ENCODE measurements at places on chromosomes 12 and 14.

- DNase-seq: no peak
Measured at GRCh38 chr14:100662879-100663760, 63.6 kb upstream of the DLK1 start.

GRCh38 chr12:25263594-25263993 is 12.9 kb upstream of the KRAS start:
- no peak for DNase-seq

GRCh38 chr12:27293463-27293862 is 39.2 kb upstream of the BMAL2 start:
- peak; percentile 30 for DNase-seq

DNA sequence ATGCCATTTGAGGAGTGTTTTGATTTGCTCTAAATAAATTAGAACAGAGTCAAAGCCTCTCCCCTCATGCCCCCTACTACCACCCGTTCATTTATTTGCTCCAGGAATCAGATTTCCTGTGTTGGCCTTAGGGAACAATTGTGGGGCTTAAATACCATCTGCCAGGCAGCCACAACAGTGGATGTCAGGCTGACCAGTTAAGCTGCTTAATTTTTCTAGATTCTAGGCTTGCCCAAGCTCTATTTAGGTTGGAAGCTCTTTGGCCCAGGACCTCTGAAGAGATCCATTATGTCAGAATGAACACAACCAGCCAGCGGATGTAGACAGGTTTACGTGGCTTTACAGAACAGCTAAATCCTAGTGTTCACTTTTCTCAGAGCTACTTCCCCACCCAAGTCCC is 1.0 kb upstream of the TIMELESS start:
- no peak for DNase-seq

GRCh38 chr14:64363265-64363846 is 24.8 kb upstream of the MTHFD1 start:
- no peak for DNase-seq

DNA sequence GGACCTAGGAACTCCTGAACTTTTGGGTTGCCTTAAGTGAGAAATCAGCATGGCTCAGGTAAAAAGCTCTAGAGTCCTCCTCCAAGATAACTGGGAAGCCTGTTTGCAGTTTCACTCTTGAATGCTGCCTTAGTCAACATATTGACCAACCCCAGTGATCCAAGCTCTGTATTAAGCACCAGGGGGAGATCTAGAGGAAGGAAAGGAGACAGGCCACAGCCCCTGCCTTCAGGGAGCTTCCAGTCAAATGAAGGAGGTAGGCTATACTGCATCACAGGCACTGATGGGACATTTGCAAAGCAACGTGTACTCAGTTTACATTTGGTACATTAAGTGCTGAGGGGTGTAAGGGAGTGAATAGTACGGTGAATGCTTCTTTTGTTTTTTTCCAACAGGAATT is 1.2 kb upstream of the CSAD start:
- DNase-seq: no peak

- DNase-seq: no peak
Measured at GRCh38 chr12:82430541-82431145, 72.3 kb downstream of the METTL25 start.

- no peak for DNase-seq
Measured at GRCh38 chr14:100644383-100644782, 57.2 kb upstream of the BEGAIN start.

DNA sequence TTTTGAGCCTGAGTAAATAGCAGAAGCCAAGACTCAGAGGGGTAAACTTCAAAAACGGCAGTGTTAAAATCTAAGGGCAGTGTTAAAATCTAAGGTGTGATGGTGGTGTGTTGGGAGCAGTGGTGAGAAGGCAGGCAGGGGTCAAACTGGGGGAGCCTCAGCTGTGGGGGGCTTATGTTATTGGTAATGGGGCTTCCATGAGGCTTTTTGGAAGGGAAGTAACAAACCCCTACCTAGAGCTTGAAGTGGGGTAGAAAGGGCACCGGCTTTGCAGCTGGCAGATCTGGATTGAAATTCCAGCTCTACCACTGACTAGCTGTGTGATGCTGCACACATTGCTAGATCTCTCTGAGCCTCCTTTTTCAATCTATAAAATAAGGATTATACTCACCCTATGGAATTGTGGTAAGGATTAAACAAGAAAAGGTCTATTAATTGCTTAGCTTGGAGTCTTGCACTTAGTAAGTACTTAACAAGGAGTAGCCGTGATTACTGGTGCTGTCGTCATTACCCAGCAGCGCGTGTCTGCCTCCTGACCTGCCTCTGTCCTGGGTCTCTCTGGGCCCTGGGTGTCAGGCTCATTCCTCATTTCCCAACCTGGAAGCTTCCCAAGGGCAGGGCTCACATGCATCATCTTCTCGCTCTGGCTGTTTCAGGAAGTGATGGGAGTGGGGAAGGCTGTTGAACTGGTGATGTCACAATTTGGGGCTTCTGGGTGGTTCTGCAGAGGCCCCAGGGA is 18.5 kb upstream of the KRT80 start:
- DNase-seq: no peak

- no peak for DNase-seq
Measured at GRCh38 chr12:109087250-109087649, 6.0 kb downstream of the ALKBH2 start.

DNA sequence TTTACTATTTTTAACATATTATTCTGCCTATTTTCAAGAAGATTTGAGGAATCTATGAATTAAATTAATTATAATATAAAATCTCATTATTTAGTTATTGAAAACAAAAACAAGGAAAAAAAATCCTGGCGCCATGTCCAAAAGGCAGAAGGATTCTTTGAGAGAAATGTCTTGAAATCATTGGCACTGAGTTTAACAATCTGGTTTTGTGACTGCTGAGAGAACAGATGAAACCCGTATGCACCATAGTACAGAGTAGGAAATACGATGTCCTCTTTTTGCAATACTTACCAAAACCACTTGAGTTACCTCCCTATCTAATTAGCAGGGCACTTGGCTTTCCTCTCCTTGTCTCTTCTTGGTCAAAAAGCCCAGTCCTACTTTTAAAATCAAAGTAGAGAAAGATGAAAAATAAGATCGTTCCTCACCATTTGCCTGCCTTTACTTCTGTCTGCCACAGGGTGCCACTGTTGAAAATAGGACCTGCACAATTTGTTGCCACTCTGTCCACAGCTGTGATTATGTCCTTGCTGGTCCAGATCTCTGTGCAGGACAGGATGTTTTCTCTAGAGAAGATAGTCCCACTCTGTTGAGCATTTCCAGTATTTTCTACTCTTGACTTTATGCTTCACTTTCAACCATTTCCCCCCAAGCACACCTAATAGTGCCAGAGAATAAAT is 179.7 kb downstream of the PDZRN4 start:
- DNase-seq: no peak

- no peak for DNase-seq
Measured at GRCh38 chr14:86933958-86934595, 1058.9 kb downstream of the GALC start.

DNA sequence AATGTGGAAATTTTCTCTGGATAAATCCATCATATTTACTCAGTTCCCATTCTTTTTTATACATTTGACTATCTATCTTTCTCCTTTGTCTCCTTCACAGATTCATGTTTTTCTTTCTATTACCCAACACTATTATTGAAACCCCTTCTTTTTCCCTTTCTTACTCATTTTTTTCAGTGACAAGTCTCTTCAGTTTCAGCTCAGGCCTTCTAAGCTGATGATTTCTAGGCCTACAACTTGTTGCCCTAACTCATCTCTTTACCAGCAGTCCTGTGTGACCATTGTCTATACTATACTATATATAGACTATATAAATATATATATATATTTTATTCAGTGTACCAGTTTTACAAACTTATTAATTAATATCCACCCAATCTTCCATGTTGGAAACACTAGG is 31.8 kb downstream of the SLC16A7 start:
- no peak for DNase-seq

DNA sequence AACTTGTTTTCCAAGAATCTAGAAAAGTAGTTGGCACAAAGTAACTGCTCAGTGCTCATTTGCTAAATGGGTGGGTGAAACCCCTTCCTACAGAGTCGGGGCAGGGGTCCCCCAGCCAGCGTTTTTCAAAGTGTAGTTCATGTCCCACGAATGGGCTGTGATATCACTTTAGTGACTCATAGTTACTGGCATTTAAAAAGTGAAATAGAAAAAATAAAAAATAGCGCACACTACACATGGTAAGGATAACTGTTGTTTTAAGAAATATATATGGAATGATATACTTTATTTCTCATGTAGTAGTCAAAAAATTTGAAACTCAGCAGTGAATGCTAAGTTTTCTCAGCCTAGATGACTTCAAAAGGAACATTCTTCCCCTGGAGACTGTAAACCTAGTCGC is 250.4 kb downstream of the CHST11 start:
- no peak for DNase-seq

DNA sequence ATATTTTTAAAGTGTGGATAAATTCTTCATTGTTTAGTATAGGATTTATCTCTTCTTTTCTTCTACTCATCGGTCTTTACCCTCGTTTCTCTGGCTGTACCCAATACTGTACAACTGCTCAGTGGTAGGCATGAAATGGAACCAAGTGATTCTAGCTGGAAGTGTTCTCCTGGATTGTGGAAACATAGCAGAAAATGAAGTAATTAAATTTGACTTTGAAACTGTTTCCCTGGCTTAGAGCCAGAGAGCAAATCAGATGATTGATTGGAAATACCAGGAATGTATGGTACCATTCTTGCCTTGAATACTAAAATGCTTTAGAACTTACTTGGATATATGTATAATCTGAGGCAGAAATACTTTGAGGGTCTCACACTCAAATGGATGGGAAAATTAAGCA is 292.3 kb downstream of the ERC1 start:
- peak; percentile 60 for DNase-seq

- DNase-seq: no peak
Measured at GRCh38 chr12:124393414-124393790, 98.5 kb downstream of the RFLNA start.

DNA sequence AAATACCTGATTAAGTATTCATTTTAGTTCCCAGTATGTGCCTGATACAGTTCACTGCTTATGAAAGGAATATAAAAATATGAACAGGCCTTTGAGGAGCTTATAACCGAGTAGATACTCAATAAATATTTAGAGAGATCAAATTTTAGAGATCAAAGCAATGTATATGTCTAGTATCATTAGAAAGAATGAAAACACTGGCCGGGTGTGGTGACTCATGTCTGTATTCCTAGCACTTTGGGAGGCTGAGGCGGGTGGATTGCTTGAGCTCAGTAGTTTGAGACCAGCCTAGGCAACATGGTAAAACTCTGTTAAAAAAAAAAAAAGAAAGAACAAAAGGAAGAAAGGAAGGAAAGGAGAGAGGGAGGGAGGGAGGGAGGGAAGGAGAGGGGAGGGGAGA is 113.2 kb upstream of the EEA1 start:
- DNase-seq: no peak

- no peak for DNase-seq
Measured at GRCh38 chr14:53840444-53840843, 116.2 kb downstream of the BMP4 start.

DNA sequence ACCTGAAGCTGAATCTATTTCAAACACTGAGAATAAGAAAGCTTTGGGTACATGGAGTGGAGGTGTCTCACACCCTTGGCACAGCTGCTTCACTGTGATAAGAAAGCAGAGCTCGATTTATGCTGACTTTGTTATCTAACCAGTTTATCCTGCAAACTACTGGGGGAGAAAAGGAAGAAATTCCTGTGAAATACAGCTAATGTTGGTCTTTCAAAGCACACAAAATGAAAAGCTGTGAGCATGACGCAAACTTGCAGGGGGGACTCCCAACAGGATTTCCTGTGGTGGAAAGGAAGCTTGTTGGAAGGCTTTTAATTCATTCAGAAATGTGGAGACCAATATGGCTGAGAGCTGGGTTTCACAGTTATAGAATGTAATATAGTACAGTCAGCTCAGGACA is 53.4 kb downstream of the SRGAP1 start:
- no peak for DNase-seq

GRCh38 chr12:40515041-40515816 is 177.0 kb upstream of the CNTN1 start:
- DNase-seq: no peak
